ENCODE measurements at places on chromosomes 2 and 18.

DNA sequence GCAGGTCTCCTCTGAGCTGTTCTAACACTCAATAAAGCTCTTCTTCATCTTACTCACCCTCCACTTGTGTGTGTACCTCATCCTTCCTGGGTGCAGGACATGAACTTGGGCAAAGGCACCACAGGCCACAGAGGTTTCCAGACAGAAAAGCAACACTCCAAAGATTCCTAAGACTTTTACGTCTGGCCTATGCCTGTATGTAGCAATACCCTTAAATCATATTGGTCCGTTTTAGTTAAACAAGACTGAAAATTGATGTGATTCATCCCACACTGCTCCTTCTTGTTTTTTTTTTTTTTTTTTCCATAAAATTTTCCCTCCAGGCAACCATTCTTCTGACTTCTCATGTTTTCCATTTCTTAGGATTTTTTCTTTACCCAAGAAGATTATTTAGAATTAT, 404.3 kb downstream of the PID1 start:
- DNase-seq, result no peak

- no peak for DNase-seq
Observed at GRCh38 chr2:26449278-26450030, 28.5 kb downstream of the OTOF start.

GRCh38 chr2:29323961-29324360, 208.7 kb downstream of the CLIP4 start:
- no peak for DNase-seq

GRCh38 chr2:40394597-40394996, 57.3 kb downstream of the SLC8A1 start:
- no peak for DNase-seq

GRCh38 chr2:117067900-117068299, 746.6 kb upstream of the DDX18 start:
- no peak for DNase-seq

- DNase-seq, result no peak
Observed at GRCh38 chr2:120707816-120708215, 27.9 kb upstream of the GLI2 start.

GRCh38 chr2:121897335-121897970, 142.0 kb downstream of the TSN start:
- no peak for DNase-seq

GRCh38 chr2:189366349-189366748, 74.9 kb upstream of the WDR75 start:
- no peak for DNase-seq

Measured in neuronal stem cell (in vitro differentiated cells).